Activated CD4-positive, alpha-beta T cell treated with anti-CD3 and anti-CD28 coated beads, Interleukin-2, amount 10 ng/mL, durations not matched to agents 7 days and 5 days (primary cell): ENCODE measurements at places on chromosomes 4 and X.
A peak's percentile ranks its signal among the peaks of the same experiment; 100 is the strongest.

GRCh38 chr4:26858947-26859401 is 1.7 kb upstream of the STIM2 start:
- DNase-seq, result no peak

GRCh38 chrX:149499766-149500165 is 5.3 kb downstream of the IDS start:
- no peak for DNase-seq

- DNase-seq, result no peak
Observed at GRCh38 chr4:69568787-69569186, 70.7 kb downstream of the UGT2A2 start.

DNA sequence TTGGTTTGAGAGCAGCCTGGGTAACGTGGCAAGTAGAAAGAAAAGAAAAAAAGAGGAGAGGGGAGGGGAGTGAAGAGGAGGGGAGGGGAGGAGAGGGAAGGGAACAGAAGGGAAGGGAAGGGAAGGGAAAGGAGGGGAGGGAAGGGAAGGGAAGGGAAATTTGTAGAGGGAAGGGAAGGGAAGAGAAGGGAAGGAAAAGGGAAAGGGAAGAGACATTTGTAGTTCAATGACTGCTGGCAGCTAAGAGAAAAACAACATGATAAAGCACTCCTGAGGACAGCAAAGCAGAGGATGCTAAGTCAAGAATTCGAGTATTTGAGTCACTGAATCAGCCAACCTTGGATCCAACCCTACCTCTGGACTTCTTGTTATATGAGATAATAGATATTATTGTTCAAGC is 38.2 kb upstream of the BMP2K start:
- DNase-seq, result no peak

- DNase-seq, result no peak
Observed at GRCh38 chr4:55822329-55822728, 2.7 kb downstream of the EXOC1L start.

- DNase-seq, result no peak
Observed at GRCh38 chr4:152708361-152708760, 28.6 kb upstream of the TMEM154 start.

- DNase-seq, result no peak
Observed at GRCh38 chr4:140633124-140633523, 64.4 kb upstream of the UCP1 start.

- DNase-seq, result no peak
Observed at GRCh38 chr4:113979148-113979904, at the start of gene ARSJ. TSS of gene ARSJ (minus strand) at chr4:113979647. CDS start at chr4:113978834, 813 bp downstream.

GRCh38 chrX:109974906-109975655 is 27.8 kb upstream of the TMEM164 start:
- DNase-seq, result no peak

- no peak for DNase-seq
Observed at GRCh38 chr4:82648356-82648755, 86.6 kb upstream of the TMEM150C start.

- no peak for DNase-seq
Observed at GRCh38 chrX:5959286-5959685, 269.4 kb downstream of the NLGN4X start.

GRCh38 chr4:158837527-158838141 is 68.8 kb downstream of the FNIP2 start:
- DNase-seq, result no peak

- no peak for DNase-seq
Observed at GRCh38 chr4:176548571-176548970, 228.8 kb downstream of the SPCS3 start.

DNA sequence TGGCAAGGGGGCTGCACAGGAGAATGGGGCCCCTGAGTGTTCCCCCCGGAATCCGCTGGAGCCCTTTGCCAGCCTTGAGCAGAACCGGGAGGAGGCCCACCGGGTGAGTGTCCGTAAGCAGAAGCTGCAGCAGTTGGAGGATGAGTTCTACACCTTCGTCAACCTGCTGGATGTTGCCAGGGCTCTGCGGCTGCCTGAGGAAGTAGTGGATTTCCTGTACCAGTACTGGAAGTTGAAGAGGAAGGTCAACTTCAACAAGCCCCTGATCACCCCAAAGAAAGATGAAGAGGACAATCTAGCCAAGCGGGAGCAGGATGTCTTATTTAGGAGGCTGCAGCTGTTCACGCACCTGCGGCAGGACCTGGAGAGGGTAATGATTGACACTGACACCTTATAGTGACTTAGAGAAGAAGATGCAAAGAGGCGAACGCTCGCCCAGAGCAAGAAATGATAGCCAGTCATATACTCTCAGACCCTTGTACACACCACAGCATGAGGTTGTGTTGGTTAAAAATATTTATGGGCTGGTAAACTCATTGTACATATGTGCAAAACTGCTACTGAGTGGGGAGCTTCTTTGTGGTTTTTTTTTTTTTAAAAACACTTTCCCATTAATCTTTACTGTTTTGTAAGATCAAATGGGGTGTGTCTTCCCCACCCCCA is 52.5 kb downstream of the JADE1 start:
- DNase-seq, result no peak

DNA sequence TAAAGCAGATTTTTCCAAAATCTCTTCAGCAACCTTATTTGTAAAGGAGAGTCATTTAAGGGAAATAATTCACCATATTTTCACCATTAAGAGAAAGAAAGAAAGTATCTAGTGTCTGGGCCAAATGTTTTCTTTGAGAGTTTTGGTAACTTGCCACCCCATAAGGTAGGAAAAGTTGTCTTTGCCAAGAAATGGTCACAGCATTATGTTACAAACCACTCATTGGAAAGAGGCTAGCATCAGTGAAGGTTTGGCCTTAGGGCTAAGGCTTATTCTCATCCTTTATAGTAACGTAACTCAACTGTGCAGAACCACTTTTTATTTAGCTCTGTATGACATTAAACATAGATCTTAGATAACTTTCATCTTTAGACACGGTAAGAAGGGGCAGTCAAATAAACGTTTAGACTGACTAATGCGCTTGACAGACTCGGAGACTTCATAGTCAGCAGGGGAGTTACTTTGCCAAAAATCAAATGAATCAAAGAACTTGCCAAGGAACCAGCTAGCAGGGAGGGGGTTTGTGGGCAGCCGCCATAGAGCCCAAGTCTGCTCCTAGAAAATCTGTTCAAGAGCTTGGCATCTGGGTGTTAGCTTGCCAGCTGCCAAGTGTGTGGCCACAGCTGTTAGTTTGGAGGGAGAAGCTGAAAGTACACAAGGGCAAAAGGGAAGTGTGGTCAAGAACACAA is 182.8 kb upstream of the GRID2 start:
- DNase-seq, result no peak

DNA sequence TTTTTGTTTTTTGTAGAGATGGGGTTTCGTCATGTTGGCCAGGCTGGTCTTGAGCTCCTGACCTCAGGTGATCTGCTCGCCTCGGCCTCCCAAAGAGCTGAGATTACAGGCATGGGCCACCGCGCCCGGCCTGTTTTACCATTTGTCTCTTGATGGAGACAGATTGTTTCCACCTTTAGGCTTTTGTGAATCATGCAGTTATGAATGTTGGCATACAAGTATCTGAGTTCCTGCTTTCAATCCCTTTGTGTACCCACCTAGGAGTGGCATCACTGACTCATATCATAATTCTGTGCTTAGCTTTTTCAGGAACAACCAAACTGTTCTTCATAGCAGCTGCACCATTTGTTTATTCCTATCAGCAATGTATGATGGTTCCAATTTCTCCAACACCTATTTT is 20.2 kb upstream of the MGST2 start:
- no peak for DNase-seq

- peak; percentile 31 for DNase-seq
Observed at GRCh38 chr4:76504613-76505465, 69.8 kb downstream of the SHROOM3 start.

- DNase-seq, result no peak
Observed at GRCh38 chr4:145216535-145216934, 36.1 kb upstream of the OTUD4 start.

GRCh38 chr4:180558427-180558826 is 1684.8 kb upstream of the TENM3 start:
- DNase-seq, result no peak

DNA sequence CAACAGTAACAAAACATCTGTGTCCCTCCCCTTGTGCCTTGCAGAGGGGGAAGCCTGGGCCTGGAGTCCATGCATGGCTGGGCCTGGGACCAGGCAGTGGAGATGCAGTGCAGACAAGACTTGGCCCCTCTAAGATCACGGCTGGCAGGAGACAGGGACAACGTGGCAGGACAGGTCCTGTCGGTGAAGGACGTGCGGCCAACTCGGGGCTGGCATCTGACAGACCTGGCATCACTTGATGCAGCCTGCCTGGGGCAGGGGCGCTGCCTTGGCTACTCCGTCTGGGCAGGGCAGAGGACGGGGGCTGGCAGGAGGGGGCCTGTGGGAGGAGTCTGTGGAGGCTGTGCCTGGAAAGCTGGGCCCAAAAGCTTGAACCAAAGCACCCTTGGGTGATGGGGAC is 112.1 kb downstream of the CPZ start:
- DNase-seq, result no peak

DNA sequence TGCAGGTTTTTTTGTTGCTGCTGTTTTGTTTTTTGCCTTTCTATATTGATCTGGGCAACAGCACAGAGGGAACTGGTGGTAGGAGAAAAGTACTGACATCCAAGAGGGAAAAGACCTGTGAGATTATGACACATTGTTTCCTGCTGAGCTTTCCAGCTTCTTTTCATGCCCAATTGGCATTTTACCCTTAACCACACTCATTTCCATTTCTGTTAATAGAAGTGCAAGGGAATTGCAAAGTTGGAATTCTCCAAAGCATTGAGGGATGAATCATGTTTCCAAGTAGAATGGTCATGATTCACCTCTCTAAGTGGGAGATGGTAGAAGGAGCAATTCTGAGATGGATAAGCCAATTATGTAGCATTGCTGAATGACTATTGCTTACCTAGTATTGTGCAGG is 161.5 kb downstream of the PPARGC1A start:
- no peak for DNase-seq
